ENCODE measurements at places on chromosomes 12 and 14.

DNA sequence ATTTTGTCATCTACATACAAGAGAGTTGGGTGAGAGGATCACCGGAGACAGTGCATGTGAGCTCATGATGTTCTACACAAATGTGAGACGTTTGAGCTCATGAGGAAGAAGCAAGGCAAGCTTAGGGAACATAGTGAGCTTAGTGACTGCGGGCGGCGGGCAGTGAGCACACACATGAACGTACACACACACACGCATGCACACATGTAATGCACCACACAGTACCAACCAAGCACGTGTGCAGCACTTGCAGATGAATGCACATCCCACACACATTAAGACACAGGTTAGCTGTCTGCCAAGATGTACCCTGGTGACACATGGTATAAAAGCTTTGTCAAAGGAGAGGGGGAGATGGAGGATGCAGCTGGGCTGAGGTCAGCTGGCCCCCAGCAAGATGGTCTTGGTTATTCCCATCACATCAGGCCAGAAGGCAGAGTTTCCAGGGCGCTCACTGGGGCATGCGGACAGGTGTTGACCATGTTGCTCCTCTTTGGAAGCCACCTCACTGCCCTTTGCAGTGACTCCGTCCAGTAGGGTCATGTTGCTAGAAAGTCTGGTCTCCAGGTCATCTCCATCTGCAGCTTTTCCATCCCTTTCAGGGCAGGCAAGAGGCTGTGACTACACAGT lies 8.7 kb upstream of the CACNA2D4 start:
- no peak for DNase-seq
- no peak overlapping the region for H3K27ac ChIP-seq
- H3K36me3 ChIP-seq: no peaks in the 10 kb centered on the region
- H3K4me1 ChIP-seq: no peaks in the 10 kb centered on the region
- H3K4me3 ChIP-seq: no peak overlapping the region
- no peaks in the 10 kb centered on the region for H3K27me3 ChIP-seq

- H3K4me3 ChIP-seq: no peak overlapping the region
- H3K36me3 ChIP-seq: no peaks in the 10 kb centered on the region
- H3K27me3 ChIP-seq: no peaks in the 10 kb centered on the region
- H3K4me1 ChIP-seq: no peaks in the 10 kb centered on the region
- DNase-seq: no peak
- H3K27ac ChIP-seq: no peak overlapping the region
These were observed 47.1 kb upstream of the RERG start for GRCh38 chr12:15268309-15268708.

DNA sequence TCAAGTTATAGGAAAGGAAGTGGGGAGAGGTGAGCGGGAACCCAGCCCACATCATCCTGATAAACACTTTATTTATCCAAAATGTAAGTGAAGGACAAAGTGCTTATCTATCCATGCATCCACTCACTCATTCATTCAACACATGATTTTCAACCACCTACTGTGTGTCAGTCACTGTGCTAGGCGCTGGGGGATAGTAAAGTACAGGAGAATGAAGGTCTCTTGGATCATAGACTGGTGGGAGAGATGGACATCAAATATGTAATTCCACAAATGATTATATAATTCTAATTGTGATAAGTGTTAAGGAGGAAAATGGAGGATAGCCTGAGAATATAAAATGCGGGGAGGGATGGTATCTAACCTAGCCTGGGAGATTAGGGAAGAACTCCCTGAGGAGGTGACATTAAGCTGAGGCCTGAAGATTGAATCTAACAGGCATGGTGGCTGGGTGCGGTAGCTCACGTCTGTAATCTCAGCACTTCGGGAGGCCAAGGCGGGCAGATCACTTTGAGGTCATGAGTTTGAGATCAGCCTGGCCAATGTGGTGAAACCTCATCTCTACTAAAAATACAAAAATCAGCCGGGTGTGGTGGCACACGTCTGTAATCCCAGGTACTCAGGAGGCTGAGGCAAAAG lies 41.3 kb upstream of the CHST11 start:
- H3K36me3 ChIP-seq: no peaks in the 10 kb centered on the region
- no peaks in the 10 kb centered on the region for H3K4me1 ChIP-seq
- no peak overlapping the region for H3K27ac ChIP-seq
- no peak for DNase-seq
- H3K4me3 ChIP-seq: no peak overlapping the region

GRCh38 chr14:45199230-45199629 lies 53.8 kb downstream of the MIS18BP1 start:
- no peaks in the 10 kb centered on the region for H3K4me1 ChIP-seq
- H3K4me3 ChIP-seq: no peak overlapping the region
- DNase-seq: no peak
- no peaks in the 10 kb centered on the region for H3K27me3 ChIP-seq
- H3K36me3 ChIP-seq: no peaks in the 10 kb centered on the region
- H3K27ac ChIP-seq: no peak overlapping the region

DNA sequence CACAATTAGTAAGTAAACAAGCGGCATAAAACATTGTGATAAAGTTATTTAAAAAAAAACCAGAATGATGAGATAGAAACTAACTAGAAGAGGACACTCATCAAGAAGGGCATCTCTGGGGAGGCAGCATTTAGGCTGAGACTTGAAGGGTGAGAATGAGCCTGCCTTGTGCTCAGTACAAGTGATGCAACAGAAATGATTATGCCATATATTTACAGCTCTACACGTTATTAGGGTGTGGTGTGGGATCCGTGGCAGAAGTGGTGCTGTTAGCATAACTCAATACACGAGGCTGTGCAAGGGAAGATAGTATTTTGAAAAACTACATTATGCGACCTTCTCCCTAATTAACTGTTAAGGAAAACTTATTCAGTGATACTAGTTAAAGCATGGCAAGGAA lies 178.5 kb upstream of the ATF7IP start:
- no peaks in the 10 kb centered on the region for H3K36me3 ChIP-seq
- no peak for DNase-seq
- H3K4me1 ChIP-seq: no peaks in the 10 kb centered on the region
- no peak overlapping the region for H3K27ac ChIP-seq
- no peaks in the 10 kb centered on the region for H3K27me3 ChIP-seq
- H3K4me3 ChIP-seq: no peak overlapping the region

GRCh38 chr14:101899263-101899662 lies 65.1 kb upstream of the DYNC1H1 start:
- no peaks in the 10 kb centered on the region for H3K4me1 ChIP-seq
- no peak overlapping the region for H3K27ac ChIP-seq
- no peaks in the 10 kb centered on the region for H3K27me3 ChIP-seq
- H3K36me3 ChIP-seq: peaks cover 7% of the 10 kb centered on the region

- no peaks in the 10 kb centered on the region for H3K36me3 ChIP-seq
- DNase-seq: no peak
- H3K4me3 ChIP-seq: no peak overlapping the region
- H3K27me3 ChIP-seq: no peaks in the 10 kb centered on the region
- H3K4me1 ChIP-seq: no peaks in the 10 kb centered on the region
These were observed 17.6 kb upstream of the AKAP6 start for GRCh38 chr14:32311294-32312009.

DNA sequence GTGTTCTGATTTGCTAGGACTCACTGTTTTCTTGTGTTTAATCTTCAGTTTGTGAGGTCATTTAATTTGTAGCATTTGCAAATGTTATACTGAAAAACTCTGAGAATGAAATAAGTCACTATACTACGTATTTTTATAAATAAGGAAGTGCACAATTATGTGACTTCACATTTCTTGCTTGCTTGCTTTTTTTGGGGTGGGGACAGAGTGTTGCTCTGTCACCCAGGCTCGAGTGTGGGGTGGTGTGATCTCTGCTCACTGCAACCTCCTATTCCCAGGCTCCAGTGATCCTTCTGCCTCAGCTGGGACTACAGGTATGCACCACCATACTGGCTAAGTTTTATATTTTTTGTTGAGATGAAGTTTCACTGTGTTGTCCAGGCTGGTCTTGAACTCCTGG lies 32.7 kb downstream of the RBM25 start:
- H3K36me3 ChIP-seq: peaks cover 2% of the 10 kb centered on the region
- H3K27me3 ChIP-seq: no peaks in the 10 kb centered on the region
- H3K4me3 ChIP-seq: no peak overlapping the region
- H3K4me1 ChIP-seq: no peaks in the 10 kb centered on the region

GRCh38 chr12:122312926-122313325 lies 46.6 kb upstream of the VPS33A start:
- H3K36me3 ChIP-seq: peaks cover 10% of the 10 kb centered on the region
- no peaks in the 10 kb centered on the region for H3K27me3 ChIP-seq
- no peak for DNase-seq

- no peaks in the 10 kb centered on the region for H3K4me1 ChIP-seq
- no peaks in the 10 kb centered on the region for H3K27me3 ChIP-seq
- no peak overlapping the region for H3K27ac ChIP-seq
- no peaks in the 10 kb centered on the region for H3K36me3 ChIP-seq
These were observed 54.3 kb downstream of the DRAM1 start for GRCh38 chr12:101931498-101932326.

DNA sequence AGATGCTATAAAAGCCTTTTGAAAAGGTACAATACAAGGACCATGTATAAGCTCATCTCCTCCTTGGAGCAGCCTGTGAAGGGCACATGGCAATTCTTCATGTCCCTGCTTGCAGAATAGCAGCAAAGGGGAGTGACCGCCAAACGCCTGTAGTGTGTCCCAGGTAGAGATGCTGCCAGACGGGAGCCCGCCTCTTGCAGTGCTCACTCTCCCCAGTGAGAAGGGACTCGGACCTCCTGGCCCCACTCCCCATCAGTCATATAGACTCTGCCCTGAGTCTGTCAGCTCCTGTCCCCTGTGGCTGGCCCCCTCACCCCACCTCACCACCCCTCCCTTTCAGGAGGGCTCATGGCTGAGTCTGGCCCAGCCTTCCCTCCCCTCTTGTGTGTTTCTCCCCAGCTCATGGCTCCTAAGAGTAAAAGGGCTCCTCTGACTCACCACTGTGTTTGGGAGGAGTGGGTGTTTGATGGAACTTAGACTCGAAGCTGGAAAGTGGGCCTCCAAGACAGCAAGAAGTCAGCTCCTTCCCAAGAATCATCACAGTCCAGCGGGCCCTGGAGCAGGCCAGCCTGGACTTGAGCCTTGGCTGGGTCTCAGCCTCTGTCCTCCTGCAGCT lies 40.9 kb downstream of the DEGS2 start:
- DNase-seq: no peak
- H3K4me3 ChIP-seq: no peak overlapping the region
- H3K36me3 ChIP-seq: no peaks in the 10 kb centered on the region

DNA sequence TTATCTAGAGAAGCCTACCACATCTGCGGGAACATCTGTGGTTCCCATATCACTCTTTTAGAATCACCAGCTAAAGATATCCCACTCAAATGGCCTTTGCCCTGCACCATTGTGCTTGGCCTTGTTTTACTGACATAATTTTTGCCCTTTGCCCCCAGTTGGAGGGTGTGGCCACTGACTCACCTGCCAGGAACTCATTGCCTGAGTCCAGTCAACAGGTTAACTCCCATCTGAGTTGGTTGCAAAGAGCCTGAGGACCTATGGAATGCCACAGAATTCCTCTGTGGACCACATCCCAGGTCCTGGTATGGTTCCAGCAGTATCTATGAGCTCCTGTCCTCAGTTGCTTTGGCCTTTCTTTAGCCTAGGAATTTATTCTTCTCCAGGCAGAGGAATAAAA lies 55.7 kb upstream of the PTGR2 start:
- no peak overlapping the region for H3K4me3 ChIP-seq
- no peaks in the 10 kb centered on the region for H3K36me3 ChIP-seq
- H3K27ac ChIP-seq: no peak overlapping the region
- H3K27me3 ChIP-seq: no peaks in the 10 kb centered on the region

DNA sequence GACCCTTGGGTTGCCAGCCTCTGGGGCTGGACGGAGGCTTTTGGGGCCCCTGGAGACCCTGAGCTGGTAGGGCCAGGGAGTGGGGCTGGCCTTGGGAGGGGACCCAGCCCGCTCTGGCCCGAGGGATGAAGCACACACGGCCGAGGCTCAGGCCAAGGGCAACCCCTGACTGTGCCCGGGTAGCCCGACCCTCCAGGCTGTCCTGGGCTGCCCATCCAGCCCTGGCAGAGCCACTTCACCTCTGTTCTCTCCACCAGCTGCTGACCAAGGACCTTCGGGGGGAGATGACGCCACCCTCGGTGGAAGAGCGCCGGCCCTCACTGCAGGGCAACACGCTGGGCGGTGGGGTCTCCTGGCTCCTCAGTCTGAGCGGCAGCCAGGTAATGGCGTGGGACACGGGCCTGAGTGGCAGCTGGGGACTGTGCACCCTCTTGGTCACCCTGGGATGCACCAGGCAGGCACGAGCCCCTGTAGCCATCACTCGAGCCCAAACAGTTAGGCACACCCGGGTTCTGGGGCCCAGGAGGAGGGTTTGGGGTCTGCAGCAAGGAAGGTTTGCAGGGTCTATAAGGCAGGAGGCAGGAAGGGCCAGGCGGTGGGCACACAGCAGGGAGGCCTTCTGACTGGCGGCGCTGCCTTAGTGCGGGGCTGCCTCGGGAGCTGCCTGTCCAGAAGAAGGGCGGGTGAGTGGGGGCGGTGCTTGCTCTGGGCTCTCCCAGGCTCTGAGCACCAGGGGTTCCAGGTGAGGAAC lies 19.7 kb downstream of the ASPG start:
- H3K4me3 ChIP-seq: no peak overlapping the region
- DNase-seq: peak; percentile 43
- H3K27ac ChIP-seq: no peak overlapping the region
- no peaks in the 10 kb centered on the region for H3K4me1 ChIP-seq
- H3K27me3 ChIP-seq: no peaks in the 10 kb centered on the region
- no peaks in the 10 kb centered on the region for H3K36me3 ChIP-seq

DNA sequence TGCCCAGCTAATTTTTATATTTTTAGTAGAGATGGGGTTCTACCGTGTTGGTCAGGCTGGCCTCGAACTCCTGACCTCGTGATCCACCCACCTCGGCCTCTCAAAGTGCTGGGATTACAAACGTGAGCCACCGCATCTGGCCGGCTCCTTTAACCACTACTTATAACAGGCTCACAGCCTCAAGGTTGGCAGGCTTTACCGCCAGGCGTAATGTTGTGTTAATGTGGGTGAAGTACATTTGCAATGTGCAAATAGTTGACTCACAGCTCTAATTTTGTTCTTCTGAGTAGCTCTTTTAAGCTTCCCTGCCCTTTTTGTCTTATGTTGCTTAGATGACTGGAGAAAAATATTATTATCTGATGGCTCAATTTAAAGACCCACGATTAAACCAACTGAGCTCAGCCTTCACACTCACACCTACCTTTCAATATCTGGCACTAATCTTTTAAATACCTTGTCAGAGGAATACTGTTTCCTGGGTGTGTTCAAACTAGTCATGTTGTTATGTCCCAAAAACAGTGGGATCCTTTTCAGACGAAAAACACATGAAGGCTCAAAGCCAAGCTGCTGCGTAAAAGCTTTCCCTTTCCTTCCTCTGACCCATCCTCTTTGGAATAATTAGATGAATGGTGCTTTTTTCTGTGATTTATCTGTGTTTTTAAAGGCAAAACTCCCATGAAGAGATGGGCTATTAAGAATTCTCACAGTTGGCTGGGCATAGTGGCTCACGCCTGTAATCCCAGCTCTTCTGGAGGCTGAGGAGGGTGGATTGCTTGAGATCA lies 57.2 kb upstream of the USP44 start:
- H3K27ac ChIP-seq: peak overlapping the region; percentile 76
- H3K36me3 ChIP-seq: no peaks in the 10 kb centered on the region
- H3K27me3 ChIP-seq: no peaks in the 10 kb centered on the region
- peak; percentile 91 for DNase-seq

GRCh38 chr12:118842866-118843265 lies 138.5 kb upstream of the SRRM4 start:
- H3K4me1 ChIP-seq: no peaks in the 10 kb centered on the region
- no peaks in the 10 kb centered on the region for H3K27me3 ChIP-seq
- no peak overlapping the region for H3K27ac ChIP-seq
- H3K36me3 ChIP-seq: no peaks in the 10 kb centered on the region
- DNase-seq: no peak

GRCh38 chr12:27201169-27201568 lies 42.9 kb upstream of the STK38L start:
- no peak overlapping the region for H3K27ac ChIP-seq
- no peak overlapping the region for H3K4me3 ChIP-seq
- DNase-seq: no peak
- H3K4me1 ChIP-seq: no peaks in the 10 kb centered on the region
- H3K36me3 ChIP-seq: no peaks in the 10 kb centered on the region
- no peaks in the 10 kb centered on the region for H3K27me3 ChIP-seq

Measured in aorta (tissue), 5 donors.